Stimulated activated CD4-positive, alpha-beta T cell treated with anti-CD3 and anti-CD28 coated beads, Interleukin-2, amount 100 ng/mL, for 24 hours (primary cell): ENCODE measurements at places on chromosomes 3 and 15.

DNA sequence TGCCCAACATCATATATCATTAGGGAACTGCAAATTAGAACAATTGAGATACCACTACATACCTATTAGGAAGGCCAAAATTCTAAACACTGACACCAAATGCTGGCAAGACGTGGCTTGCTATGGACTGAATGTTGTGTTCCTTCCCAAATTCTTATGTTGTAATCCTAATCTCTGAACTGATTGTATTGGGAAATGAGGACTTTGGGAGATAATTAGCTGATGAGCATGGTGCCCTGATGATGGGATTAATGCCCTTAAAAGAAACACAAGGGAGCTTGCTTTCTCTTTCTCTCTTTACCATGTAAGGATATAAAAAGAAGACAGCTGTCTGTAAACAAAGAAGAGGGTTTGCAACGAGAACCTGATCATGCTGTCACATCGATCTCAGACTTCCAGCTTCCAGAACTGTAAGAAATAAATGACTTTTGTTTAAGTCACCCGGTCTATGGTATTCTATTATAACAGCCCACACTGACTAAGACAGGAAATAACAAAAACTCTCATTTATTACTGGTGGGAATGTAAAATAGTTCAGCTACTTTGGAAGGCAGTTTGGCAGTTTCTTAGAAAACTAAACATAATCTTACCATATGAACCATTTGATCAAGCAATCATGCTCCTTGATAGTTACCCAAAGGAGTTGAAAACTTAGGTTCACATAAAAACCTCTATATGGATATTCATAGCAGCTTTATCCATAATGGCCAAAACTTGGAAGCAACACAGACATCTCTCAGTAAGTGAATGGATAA, 458.3 kb upstream of the CBLB start:
- no peak for DNase-seq

- no peak for DNase-seq
Observed at GRCh38 chr3:45100981-45101407, 45.2 kb downstream of the CDCP1 start.

GRCh38 chr3:123682302-123682701, 97.4 kb upstream of the HACD2 start:
- DNase-seq: no peak

DNA sequence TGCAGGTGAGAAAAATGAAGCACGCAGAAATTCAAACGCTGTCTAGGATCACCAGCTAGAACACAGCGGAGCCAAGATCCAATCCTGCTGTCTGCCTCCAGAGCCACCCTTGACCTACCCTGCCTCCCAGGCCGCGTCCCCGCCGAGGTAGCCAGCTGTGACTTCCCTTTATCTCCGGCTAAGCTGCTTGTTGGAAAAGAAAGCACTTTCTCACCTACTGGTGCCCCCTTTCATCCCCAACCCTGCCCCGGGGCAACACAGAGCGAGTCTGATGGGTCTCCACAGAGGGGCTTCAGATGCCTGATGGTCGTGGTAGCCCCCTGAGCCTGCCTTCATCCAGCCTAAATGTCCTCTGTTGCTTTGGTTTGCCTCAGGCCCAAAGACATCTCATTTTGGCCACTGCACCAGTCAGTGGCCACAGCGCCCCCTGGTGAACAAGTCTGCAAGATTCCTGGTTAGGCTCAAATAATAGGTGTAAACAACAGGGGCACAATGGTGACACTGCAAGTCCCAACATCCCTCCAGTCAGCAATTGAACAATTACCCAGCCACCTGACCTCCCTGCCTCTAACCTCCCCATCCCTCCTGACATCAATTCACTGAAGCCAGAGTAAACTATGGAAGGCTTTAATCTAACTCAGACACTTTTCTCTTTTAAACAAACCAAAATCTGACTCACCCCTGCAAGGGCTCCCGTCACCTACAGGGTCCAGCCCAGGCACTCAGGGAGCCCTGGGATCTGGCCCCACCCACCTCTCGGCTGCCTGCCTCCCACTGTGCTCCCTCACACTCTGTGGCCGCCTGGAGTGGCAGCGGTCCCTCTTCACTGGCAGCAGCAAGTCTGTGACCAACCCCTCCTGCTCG, 27.3 kb upstream of the BCL2L10 start:
- peak; percentile 81 for DNase-seq

DNA sequence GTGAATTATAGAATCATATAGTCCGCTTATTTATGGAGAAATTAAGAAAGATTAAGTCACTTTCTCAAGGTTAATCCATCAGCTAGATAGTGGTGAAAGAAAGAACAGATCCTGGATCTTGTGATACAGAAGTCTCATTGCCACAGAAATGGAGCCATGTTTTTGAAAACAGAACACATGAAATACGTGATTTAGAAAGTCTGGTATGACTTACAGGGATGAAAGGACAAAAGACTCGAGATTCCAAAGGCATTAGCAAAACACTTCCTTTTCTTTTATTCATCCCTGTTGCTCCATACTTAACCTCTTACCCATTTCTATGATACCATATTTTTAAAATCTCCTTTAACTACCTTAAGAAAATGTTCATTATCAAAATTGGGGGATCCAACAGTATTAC, 40.0 kb upstream of the TEX9 start:
- DNase-seq: no peak

- no peak for DNase-seq
Observed at GRCh38 chr3:159787178-159787574, 201.5 kb upstream of the IL12A start.

DNA sequence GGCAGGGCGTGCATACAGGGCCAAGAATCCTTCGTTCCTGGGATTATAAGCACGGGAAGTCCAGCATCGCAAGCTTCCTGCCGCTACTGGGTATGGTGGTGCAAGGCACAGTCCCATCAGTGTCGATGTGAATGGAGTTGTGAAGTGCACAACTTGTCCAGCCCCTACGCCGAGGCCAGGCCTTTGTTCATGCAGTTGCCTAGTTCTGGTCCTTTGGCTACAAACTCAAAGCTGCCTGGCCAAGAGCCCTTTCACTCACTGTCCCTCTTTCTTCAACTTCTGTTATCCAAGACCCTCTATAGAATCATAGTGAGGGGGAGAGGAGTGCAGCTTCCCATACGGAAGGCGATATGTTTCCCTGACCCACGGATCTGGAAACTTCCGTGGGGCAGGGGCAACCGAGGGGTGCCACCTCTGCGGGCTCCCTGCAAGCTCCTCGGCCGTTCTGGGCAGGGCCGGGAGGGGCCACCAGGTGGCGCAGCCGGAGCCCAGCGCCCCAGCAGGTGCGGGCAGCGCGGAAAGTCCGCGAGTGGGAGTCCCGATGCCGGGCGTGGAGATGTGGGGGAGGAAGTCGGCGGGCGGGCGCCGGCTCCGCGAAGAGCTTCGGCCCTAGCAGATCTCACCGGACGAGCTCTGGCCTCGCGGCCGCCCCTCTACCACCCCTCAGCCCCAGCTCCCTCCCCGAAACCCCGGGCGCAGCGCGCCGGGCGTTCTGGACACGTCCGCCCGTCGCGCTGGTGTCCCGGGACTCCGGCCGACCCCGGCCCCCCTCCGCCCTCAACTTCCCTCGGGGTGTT, 693 bp downstream of the RASGRP1 start:
- peak; percentile 92 for DNase-seq

DNA sequence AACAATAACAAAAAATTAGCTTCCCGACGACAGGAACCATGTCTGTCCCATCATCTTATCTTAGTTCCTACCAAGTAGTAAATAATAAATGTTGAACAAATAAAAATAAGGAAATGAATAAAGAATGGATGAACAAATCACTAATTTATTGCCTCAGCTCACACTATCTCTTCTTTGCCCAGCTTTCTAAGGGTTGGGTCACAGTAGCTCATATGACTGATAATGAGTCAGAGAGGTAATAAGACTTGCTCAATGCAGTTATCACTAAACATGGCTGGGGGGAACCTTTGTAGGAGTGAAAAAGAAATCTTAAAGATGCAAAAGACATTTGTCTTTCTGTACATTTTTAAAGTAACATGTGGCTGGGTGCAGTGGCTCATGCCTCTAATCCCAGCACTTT, 182.2 kb downstream of the WDR76 start:
- DNase-seq: no peak

DNA sequence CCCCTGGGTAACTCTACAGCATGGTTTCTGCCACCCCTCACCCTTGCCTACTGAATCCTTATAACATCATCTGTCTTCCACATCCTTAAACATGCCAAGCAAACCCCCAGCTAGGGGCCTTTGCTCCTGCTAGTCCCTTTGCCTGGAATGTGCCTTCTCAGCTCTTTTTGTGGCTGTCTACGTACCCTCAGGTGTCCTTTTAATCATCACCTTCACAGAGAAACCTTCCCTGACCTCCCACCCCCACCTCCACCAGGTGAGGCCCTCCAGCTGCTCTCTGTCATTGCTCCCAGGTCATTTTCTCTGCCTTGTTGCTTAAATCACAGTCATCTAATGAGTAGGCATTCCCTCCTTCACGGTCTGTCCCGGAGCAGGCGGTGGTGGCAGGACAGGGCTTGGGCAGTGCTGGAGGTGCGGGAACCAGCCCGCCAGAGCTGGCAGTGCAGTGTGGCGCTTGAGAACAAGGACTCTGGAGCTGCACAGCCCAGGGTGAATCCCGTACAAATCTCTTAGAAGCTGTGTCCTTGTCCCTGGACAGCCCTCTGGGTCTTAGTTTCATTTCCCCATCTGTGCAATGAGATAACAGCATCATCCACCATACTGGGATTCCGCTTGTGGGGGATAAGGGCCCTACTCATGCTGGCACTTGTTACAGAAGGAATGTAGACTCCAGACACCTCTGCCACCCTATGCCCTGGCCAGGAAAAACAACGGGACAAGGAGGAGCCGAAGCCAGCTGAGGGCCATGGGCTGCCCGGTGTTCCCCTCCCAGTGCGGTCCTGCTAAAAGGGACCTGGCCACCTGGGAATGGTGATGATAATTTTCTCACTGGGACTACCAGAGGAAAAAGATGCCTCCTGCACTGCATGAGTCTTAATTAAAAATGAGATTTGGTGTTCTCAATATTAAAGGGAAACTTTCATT, 52.1 kb upstream of the IQSEC1 start:
- DNase-seq: no peak

DNA sequence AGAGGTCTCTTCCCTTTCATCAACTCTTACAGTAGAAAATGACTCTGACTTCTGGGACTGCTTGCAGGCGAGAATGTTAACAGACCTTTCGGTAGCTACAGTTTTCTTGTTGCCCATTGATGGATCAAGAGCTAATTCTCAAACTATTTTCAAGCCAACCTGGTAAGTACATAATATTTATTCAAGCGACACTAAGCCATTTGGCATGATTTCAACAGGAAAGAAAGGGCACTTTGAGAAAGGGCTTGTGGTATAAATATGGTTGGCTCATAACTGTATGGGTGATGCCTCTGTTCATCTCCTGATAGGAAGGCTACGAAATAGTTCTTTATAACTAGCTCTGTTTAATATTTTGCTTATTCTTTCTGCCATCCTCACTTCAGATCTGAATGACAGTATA, 196.2 kb upstream of the CNTN4 start:
- DNase-seq: no peak

GRCh38 chr3:24359645-24360462, 134.8 kb downstream of the THRB start:
- DNase-seq: no peak

DNA sequence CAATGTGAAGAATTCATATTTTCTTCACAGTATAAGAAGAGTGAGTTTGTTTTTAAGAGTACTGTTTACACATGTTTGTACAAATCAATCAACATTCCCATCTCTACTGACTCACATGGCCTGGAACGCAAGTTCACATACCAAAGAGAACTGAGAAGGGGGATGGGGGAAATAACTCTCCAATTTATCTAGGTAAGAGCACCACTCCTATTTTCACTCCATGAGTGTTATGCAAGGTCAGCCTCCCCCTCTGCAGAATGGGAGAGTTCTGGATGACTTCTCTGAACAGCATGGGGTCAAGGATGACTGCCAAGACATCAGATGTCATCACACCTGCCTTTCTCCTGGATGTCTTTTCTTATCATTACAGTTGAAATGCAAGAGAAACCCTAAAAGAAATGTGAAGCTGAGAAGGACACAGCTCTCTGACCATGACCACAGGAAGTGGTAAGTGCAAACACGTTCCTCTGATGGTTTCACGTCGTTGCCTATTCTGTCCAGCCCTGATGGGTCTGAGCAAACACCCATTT, 95.2 kb downstream of the SEMA6D start:
- DNase-seq: no peak

- no peak for DNase-seq
Observed at GRCh38 chr3:126514161-126514560, 3.4 kb downstream of the UROC1 start.

- DNase-seq: no peak
Observed at GRCh38 chr3:167742338-167742737, 6.8 kb downstream of the SERPINI1 start.

- DNase-seq: no peak
Observed at GRCh38 chr3:107988460-107989175, 102.2 kb downstream of the CD47 start.

GRCh38 chr3:1456781-1457311, 364.0 kb downstream of the CNTN6 start:
- no peak for DNase-seq

DNA sequence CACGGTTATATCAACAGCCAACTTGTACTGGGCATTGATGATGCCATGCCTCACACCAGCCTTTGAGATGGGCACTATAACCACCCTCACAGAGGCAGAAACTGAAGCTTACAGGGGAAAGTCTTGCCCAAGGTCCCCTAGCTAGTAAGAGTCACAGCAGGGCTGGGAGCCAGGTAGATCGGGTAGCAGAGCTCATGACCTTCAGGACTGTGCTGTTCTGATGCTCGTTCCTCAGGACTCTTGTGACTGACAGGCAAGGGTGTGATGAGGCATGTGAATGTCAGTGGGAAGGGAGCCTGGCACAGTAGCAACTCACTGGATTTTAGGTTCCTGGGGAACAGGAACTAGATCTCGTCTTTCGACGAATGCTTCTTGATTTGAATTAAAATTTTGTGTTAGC, 65.7 kb downstream of the RLBP1 start:
- no peak for DNase-seq

DNA sequence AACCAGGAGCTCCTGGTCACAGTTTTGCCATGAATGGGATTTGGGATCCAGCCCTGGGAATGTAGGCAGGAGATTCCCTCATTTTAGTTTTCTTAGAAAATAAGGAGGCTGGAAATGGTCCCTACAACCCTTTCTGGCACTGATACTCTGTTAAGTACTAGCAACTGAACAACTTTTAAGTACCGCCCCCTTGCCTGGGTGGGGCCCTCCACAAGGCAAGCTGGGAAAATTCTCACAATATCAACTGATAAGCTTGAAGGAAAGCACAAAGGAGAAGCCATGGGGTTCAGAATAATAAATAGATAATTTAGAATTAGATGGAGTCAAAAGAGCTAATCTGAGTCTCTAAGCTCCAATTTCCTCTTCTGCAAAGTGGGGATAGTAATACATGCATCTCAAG, 4.2 kb upstream of the DGKG start:
- no peak for DNase-seq

DNA sequence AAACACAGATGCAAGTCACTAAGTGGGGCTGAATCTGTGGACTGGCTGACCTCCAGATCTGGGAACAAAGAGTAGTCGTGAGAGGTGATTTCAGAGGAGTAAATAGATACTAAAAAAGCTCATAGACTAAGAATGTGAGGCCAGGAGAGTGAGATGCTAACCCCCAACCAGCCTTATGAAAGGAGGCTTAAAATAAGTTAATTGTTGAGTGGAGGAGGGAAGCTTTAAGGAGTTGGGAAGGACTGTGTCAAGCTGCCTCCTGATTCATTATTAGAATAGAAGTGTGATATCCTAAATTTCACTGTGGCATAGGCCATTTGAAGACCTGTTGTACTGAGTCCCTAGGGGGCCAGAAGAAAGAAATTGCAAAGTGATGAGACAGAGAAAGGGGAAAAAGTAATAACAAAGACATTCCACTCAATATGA, 107.6 kb downstream of the RBPMS2 start:
- DNase-seq: no peak
